ENCODE measurements at places on chromosomes 6 and 20. TPM values are rescaled to one million over a fixed set of nuclear protein-coding genes. Genes with fewer than 3 reads are reported as not detected.

DNA sequence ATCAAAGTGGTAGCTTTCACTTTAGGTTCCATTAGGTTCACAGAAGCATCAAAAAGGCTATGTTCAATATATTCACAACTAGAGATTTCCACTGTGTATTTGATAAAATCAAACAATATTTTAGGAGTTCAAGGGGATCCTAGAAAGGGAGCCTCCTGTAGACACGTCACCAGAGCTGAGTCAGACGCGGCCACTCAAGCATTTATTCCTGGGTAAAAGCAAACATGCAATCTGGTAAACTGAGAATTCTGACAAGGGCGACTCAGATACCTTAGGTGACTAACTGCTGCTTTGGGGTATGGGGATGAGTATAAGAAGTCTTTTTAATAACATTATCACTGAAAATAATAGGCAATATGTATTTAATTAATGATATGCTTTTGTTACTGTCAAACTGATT is 118.7 kb upstream of the HMGN3 start:
- H3K27ac ChIP-seq = no peak overlapping the region
- H3K4me1 ChIP-seq = no peaks in the 10 kb centered on the region
- no peaks in the 10 kb centered on the region for H3K36me3 ChIP-seq
- DNase-seq = no peak
- no peaks in the 10 kb centered on the region for H3K27me3 ChIP-seq

- H3K4me1 ChIP-seq = peaks cover 9% of the 10 kb centered on the region
- no peaks in the 10 kb centered on the region for H3K36me3 ChIP-seq
These were observed 39.1 kb upstream of the SIRT5 start for GRCh38 chr6:13535306-13535705.

CTAGE9 gene
- not detected for polyA plus RNA-seq

FRK gene
- polyA plus RNA-seq = under 0.01 TPM

LRRC73 gene
- polyA plus RNA-seq = 0.11 TPM
